ENCODE measurements at places on chromosomes 12 and 14.

DNA sequence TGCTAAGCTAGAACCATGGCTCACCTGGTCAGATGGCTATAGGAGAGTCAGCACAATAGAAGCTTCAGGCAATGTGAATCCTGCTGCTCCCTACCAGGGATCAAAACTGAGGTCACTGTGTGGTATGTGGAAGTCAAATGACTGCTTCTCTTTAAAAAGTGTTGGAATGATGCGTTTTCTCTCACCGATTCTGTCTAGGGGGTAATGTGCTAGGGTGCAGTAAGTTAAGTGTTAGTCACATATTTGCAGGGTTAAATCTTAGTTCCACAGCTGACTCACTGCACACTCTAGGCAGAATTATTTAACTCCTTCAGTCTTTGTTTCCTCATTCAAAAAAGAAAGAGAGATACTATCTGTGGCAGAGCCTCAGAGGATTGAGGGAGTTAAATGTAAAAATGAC lies 696.6 kb downstream of the DIO2 start:
- DNase-seq: no peak

DNA sequence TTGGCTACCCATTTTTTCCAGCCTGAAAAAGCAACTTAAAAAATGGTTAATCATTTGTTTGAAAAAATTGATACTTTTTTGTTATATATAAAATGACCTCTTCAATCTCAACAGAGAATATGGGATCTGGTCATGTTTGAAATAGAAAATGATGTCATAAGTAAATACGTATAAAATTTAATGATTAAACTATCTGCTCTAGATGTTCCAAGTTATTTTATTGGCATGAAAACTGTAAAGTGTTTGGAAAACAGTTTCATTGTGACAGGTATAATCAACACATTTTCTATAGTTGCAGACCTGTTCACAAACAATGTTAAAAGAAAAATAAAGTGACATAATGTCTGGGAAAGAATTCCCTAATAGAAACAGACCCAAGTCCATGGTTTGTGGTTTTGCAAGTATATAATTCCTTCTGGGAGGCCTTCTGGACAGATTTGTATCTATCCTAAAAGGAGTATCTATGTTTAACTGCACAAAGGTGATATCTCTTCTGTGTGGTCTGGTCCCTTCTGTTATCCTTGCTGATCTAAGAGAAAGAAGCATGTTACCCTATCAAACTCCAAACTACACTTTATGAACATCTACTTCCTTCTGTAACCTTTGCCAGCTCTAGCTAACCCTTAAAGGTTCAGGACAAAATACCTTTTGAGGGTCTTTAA lies 39.5 kb upstream of the LRIG3 start:
- no peak for DNase-seq

DNA sequence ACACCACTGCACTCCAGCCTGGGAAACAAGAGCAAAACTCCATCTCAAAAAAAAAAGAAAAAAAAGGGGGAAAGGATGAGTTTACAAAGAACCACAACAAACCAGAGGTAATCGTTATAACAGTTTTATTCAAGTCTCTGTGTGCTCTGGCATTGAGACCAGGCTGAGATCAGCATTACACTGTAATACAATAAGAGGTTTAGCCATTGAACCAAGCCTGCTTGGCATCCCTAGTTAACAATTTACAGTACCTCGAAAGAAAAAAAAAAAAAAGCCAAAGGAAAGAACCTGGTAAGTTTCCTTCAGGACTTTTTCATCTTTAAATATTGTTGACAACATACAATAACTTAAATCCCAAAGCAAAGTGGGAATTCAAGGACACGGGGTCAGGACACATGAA lies 80.7 kb downstream of the TTC9 start:
- no peak for DNase-seq

DNA sequence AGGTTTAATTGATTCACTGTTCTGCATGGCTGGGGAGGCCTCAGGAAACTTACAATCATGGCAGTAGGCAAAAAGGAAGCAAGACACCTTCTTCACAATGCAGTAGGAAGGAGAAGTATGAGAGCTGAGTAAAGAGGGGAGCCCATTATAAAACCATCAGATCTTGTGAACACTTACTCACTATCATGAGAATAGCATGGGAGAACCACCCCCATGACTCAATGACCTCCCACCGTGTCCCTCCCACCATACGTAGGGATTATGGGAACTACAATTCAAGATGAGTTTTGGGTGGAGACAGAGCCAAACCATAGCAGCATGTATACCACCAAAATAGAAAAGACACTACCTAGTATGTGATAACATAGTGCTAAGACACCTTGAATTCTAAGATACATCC lies 2.9 kb upstream of the HMGA2 start:
- no peak for DNase-seq

GRCh38 chr12:124523071-124523470 lies 44.3 kb downstream of the NCOR2 start:
- DNase-seq: peak; percentile 28

GRCh38 chr12:116087962-116088361 lies 189.5 kb downstream of the MED13L start:
- DNase-seq: no peak

DNA sequence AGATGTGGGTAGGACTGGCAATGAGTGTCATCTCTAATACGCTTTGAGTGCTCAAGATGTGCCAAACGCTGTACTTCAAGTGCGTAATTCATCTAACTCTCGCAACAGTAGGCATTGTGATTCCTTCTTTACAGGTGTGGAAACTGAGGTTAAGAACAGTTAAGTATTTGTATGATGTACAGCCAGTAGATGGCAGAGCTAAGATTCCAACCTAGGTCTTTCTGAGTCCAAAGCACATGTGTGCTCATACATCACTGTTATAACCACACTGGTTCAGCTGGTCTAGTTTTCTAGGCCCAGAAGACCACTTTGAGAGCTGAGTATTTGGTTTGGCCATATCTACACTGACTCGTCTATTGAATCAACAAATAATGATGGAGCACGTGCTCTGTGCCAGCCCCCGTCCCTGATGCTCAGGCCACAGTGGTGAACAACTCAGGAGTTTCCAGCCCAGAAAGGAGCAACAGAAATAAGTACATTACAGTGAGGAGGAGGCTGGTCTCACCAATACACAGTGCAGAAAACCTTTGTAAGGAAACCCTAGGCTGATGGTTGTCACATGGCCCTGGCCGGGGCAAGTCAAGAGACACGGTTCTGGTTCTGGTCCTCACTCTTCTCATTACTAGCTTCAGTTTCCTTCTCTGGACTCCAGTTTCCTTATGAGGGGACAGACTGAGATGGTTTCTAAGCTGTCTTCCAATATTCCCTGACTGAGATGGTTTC lies 69.3 kb upstream of the SCN8A start:
- no peak for DNase-seq

- no peak for DNase-seq
Observed at GRCh38 chr12:18580291-18580690, 157.5 kb downstream of the PLCZ1 start.

GRCh38 chr12:112792301-112792700 lies 753 bp downstream of the RPH3A start:
- DNase-seq: peak; percentile 61

DNA sequence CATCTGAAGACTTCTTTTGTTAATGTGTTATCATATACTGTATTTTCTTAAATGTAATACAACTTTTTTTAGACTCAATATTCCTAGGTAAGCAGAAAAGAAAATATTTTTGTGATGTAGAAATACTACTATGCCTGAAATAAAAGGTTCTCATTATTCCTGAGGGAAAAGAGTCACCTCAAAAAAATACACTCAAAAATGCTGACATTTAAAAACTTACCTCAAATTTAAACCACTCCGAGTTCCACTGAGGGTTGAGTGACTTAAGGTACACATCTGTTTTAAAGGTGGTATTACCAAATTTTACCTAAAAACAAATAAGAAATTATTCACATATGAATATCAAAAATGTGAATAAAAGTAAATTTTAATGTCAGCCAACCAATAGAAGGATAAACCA lies 9.3 kb downstream of the C2CD5 start:
- no peak for DNase-seq

DNA sequence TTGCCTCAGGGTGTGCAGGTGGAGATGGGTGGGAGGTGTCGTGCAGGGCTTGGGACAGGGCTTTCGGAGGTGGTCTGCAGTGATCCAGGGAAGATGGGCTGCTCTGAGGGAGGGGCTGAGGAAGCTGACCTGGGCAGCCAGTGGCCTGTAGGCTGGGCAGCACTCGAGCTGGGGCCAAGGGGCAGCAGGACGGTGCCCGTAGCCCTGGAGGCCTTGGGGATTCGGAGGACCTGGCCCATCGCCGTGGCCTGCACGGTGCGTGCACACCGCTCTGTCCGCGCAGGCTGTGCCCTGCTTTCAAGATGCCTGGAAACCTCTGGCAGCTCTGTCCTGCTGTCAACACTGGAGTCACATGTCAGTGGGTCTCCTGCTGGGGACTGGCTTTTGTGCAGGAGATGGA lies 9.1 kb downstream of the PACS2 start:
- no peak for DNase-seq

GRCh38 chr12:85462888-85463287 lies 182.9 kb downstream of the ALX1 start:
- no peak for DNase-seq
